ENCODE measurements at places on chromosomes 1 and 21. TPM values are rescaled to one million over a fixed set of nuclear protein-coding genes. Genes with fewer than 3 reads are reported as not detected.

The S100A13 gene
- 0.41 TPM for polyA plus RNA-seq

The LCE2C gene
- polyA plus RNA-seq = not detected

DNA sequence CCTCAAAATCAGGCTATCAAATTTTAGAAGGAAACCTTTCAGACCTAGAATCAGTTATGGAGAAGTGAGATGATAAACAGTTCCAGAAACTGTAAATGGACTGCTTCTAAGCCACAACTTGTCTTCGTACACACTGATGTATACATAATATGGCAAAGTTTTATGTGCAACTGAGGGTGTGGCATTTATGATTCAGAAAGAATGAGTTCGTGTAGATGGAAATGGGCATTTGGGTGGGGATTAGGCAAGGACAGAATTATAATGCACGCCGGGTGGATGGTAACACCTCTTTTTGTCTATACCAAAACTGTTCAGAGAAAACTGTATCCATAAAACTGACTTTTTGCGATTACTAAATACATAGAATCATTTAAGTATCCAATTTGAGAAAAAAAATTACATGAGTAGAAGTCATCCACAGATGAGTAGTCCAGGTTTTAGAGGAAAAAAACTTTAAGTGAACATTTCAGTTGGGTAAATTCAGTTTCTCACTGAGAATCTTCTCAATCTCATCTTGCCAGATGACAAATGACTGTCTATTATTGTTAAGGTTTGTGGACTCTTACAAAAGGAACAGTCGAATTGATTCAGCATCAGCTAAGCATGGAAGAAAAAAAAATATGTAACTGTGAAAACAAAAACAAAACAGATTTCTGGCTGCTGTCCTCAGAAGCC, 22.5 kb downstream of the ERRFI1 start:
- H3K27ac ChIP-seq = no peak overlapping the region
- peaks cover 2% of the 10 kb centered on the region for H3K36me3 ChIP-seq
- no peaks in the 10 kb centered on the region for H3K27me3 ChIP-seq
- no peak overlapping the region for H3K4me3 ChIP-seq
- no peak for DNase-seq

The GBP6 gene
- 0.30 TPM for polyA plus RNA-seq

GRCh38 chr1:203351037-203351625, at the start of gene FMOD:
FMOD (minus strand) TSS chr1:203351122; CDS start chr1:203348270, 2,852 bp downstream.
- H3K27ac ChIP-seq = no peak within 1 kb of the TSS
- H3K4me1 ChIP-seq = peaks cover 4% of the 10 kb centered on the region
- H3K36me3 ChIP-seq = no peaks in the 10 kb centered on the region
- no peak within 1 kb of the TSS for H3K4me3 ChIP-seq

DNA sequence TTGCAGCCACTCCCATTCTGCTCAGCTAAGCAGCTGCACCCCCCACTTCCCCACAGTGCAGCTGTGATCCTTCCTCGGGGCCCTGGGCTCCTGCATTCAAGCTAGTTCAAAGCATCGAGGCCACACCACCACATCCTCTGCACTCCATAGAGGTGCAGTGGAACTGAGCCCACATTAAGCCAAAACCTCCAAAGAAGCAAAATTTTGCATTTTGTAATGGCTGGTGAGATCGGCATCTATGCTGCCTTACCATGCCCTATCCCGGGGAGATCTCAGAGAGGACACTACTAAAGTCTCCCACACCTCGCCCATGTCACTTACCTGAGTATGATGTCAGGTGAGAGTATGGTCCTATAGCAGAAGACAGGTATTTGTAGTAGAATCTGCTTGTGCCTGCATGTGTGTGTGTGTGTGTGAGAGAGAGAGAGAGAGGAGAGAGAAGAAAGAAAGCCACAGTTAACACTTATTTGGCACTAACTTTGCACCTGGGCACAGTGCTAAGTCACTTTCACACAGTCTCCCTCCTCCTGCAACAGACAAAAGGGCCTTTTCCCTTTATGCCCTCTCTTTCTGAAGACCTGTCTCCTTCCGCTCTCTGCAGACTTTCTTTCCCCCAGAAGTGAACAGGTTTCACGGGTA, 89.8 kb downstream of the KIF14 start:
- no peaks in the 10 kb centered on the region for H3K4me1 ChIP-seq
- H3K27ac ChIP-seq = no peak overlapping the region
- no peak for DNase-seq
- H3K36me3 ChIP-seq = no peaks in the 10 kb centered on the region
- H3K27me3 ChIP-seq = no peaks in the 10 kb centered on the region

The CD55 gene
- polyA plus RNA-seq = 45.4 TPM

- no peak for DNase-seq
- H3K27ac ChIP-seq = no peak overlapping the region
- H3K4me3 ChIP-seq = no peak overlapping the region
- no peaks in the 10 kb centered on the region for H3K36me3 ChIP-seq
Observed at GRCh38 chr1:94993931-94994645, 67.2 kb upstream of the CNN3 start.

DNA sequence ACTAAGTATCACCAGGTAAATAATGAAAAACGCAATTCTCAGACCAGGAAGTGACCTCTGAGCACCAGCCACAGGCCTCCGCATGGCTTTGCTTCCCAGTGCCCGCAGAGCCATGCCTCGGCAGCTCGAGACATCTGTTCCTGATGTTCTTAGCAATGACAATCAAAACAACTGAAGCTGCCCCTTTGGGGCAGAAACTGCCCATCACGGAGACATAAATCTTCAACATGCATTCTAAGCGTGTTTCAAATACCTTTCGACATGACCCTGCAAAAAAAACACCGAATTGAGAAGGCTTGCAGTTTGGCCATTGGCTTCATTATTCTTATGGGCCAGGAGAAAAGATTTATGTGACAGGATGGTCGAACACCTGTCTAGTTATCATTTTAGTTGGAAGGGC, 5.8 kb upstream of the RAP1GAP start:
- peaks cover 2% of the 10 kb centered on the region for H3K4me1 ChIP-seq
- H3K27ac ChIP-seq = no peak overlapping the region
- no peak for DNase-seq
- H3K36me3 ChIP-seq = peaks cover 18% of the 10 kb centered on the region
- no peak overlapping the region for H3K4me3 ChIP-seq

- no peaks in the 10 kb centered on the region for H3K27me3 ChIP-seq
- H3K27ac ChIP-seq = no peak overlapping the region
- no peak for DNase-seq
- no peak overlapping the region for H3K4me3 ChIP-seq
Observed at GRCh38 chr1:175129182-175129581, 61.5 kb downstream of the TNN start.

- H3K27me3 ChIP-seq = no peaks in the 10 kb centered on the region
- H3K27ac ChIP-seq = no peak overlapping the region
- DNase-seq = no peak
- no peaks in the 10 kb centered on the region for H3K36me3 ChIP-seq
Observed at GRCh38 chr21:16205527-16205926, 475.7 kb downstream of the USP25 start.

The DNM3 gene
- 1.9 TPM for polyA plus RNA-seq

DNA sequence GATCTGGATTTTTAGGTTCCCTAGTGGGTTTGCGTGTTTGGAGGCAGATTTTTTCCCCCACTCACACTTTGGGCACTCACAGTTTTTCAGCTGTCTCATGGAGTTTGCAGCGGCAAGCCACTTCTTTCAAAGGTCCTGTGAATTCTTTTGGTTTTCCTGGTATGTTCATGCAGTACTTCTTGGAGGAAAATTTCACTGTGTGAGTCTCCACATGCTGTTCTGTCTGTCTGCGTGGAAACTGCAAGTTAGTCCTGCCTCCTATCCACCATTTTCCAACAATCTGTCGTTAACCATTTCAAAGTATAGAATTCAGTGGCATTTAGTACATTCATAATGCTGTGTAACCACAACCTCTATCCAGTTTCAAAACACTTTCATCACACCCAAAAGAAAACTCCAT, 793 bp upstream of the FMO1 start:
- peaks cover 8% of the 10 kb centered on the region for H3K4me1 ChIP-seq
- H3K27me3 ChIP-seq = peaks cover 11% of the 10 kb centered on the region
- DNase-seq = no peak
- H3K27ac ChIP-seq = no peak overlapping the region
- no peak overlapping the region for H3K4me3 ChIP-seq
- no peaks in the 10 kb centered on the region for H3K36me3 ChIP-seq

The HORMAD1 gene
- not detected for polyA plus RNA-seq

- no peak for DNase-seq
- peaks cover 15% of the 10 kb centered on the region for H3K36me3 ChIP-seq
- H3K4me3 ChIP-seq = no peak overlapping the region
- no peaks in the 10 kb centered on the region for H3K4me1 ChIP-seq
Observed at GRCh38 chr1:10457875-10458274, 8.0 kb downstream of the CORT start.

The ROR1 gene
- not detected for polyA plus RNA-seq

- H3K36me3 ChIP-seq = no peaks in the 10 kb centered on the region
- H3K27ac ChIP-seq = peak overlapping the region; percentile 96
- no peak for DNase-seq
- peak overlapping the region; percentile 64 for H3K4me3 ChIP-seq
Observed at GRCh38 chr1:155322571-155322952, 1.9 kb downstream of the RUSC1 start.

DNA sequence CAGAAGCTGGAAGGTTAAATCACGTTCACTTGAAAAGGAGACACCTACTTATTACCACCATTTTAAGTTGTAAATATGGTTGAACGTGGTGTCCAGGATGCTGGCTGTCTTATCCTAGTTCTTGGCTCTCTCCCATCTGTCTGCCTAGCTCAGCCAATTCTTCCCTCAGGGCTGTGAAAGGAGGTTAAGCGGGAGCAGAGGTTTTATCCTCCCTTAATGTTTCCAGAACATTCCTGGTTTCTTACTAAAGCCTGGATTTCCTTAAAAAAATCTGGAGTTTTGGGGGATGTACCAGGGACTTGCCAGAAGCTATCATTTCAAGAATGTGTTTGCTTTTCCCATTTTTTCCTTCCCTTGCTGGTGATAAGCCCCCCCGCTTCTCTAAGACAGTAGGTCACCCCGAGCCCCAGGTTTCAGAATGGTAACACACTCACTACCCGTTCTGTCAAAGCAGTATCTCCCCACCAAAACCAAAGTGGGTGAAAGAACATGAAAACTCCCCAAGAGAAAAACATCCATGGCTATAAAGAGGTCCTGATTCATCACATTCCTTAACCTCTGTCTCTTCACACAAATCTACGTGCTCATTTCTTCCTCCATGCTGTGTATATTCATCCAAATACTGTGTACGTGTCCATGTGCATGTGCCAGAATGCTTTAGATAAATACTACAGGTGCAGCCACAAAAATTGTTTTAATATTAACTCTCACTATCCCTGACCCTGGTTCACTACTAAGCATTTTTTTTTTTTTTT, 114.7 kb downstream of the MAP3K21 start:
- no peak overlapping the region for H3K4me3 ChIP-seq
- no peaks in the 10 kb centered on the region for H3K36me3 ChIP-seq
- peaks cover 2% of the 10 kb centered on the region for H3K27me3 ChIP-seq
- DNase-seq = no peak
- no peaks in the 10 kb centered on the region for H3K4me1 ChIP-seq

The LPAR3 gene
- polyA plus RNA-seq = not detected

GRCh38 chr1:200075938-200076546, 48.5 kb downstream of the NR5A2 start:
- H3K27ac ChIP-seq = no peak overlapping the region
- no peaks in the 10 kb centered on the region for H3K36me3 ChIP-seq
- no peak overlapping the region for H3K4me3 ChIP-seq
- peaks cover 19% of the 10 kb centered on the region for H3K27me3 ChIP-seq

DNA sequence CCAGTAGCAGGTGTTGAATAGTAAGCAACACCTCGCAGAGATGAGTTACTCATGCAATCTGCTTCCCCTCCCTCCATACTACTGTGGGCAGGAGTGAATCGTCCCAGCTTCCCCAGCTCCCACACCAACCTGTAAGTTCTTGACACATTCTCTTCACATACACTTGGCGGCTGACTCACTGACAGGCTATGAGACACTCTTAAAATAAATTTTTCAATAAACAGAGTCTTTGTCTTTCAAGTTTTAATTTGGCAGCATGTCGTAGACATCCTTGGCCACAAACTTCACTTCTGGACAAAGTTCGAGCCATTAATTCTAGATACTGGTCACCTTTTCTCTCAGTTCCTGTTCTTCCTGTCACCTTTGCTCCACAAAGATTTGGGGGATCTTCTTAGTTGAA, 290.7 kb downstream of the TM2D1 start:
- H3K27ac ChIP-seq = no peak overlapping the region
- no peaks in the 10 kb centered on the region for H3K4me1 ChIP-seq
- peaks cover 2% of the 10 kb centered on the region for H3K27me3 ChIP-seq

DNA sequence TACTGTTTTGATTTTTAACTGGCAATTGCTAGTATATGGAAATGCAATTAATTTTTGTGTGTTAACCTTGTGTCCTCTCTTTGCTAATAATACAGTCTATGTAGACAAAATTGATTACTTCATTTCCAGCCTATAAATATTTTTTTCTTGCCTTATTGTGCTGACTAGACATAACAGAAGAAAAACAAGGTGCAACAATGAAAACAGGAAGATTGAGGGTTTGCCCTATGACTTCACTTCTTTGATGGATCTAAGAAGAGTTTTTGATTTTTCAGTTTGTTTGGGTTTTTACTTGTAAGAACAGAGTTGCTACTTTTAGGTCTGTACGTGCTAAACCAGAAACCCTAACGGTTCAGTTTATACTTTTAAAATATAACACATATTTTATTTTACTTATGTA, 8.5 kb upstream of the CNIH4 start:
- peaks cover 4% of the 10 kb centered on the region for H3K4me1 ChIP-seq
- DNase-seq = no peak
- peaks cover 4% of the 10 kb centered on the region for H3K27me3 ChIP-seq
- no peaks in the 10 kb centered on the region for H3K36me3 ChIP-seq

GRCh38 chr1:11052839-11053757, 6.1 kb upstream of the MASP2 start:
- DNase-seq = no peak
- no peaks in the 10 kb centered on the region for H3K4me1 ChIP-seq
- no peaks in the 10 kb centered on the region for H3K27me3 ChIP-seq
- no peak overlapping the region for H3K27ac ChIP-seq
- H3K36me3 ChIP-seq = peaks cover 12% of the 10 kb centered on the region

GRCh38 chr1:81430955-81431623, 369.6 kb upstream of the ADGRL2 start:
- no peaks in the 10 kb centered on the region for H3K27me3 ChIP-seq
- H3K27ac ChIP-seq = no peak overlapping the region
- no peaks in the 10 kb centered on the region for H3K4me1 ChIP-seq
- DNase-seq = no peak
- H3K4me3 ChIP-seq = no peak overlapping the region
- H3K36me3 ChIP-seq = no peaks in the 10 kb centered on the region

The SLC9C2 gene
- not detected for polyA plus RNA-seq

The EFNA3 gene
- polyA plus RNA-seq = 0.42 TPM

The PROK1 gene
- not detected for polyA plus RNA-seq

GRCh38 chr1:84117868-84118267, 26.2 kb upstream of the PRKACB start:
- DNase-seq = no peak
- H3K27me3 ChIP-seq = peaks cover 15% of the 10 kb centered on the region
- no peak overlapping the region for H3K27ac ChIP-seq
- H3K4me3 ChIP-seq = no peak overlapping the region
- H3K4me1 ChIP-seq = no peaks in the 10 kb centered on the region

The ZNF670 gene
- polyA plus RNA-seq = 0.86 TPM

GRCh38 chr1:66140072-66140471, 347.4 kb downstream of the PDE4B start:
- DNase-seq = no peak
- no peaks in the 10 kb centered on the region for H3K4me1 ChIP-seq
- no peak overlapping the region for H3K27ac ChIP-seq

All from CD4-positive, CD25-positive, alpha-beta regulatory T cell (primary cell).